ENCODE measurements at places on chromosomes 6 and 20.

DNA sequence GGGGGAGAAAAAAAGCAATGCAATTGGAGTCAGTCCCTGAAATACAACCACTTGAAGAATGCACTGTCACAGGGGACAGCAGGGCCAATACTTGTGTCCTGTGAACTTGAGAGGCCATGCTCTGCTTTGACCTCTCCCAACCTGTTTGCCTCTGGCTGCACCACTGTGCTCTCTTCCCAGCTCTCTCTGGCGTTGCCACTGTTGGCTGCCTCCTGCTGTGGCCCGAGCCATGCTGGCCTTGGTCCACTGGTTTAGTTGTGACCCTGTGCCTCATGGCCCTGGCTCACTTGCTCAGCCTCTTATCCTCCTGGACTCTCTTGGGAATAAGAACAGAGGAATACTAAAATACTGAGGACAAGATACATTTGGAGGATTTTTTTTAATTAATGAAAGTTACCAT lies 14.5 kb upstream of the FBXO30 start:
- no peak for DNase-seq

DNA sequence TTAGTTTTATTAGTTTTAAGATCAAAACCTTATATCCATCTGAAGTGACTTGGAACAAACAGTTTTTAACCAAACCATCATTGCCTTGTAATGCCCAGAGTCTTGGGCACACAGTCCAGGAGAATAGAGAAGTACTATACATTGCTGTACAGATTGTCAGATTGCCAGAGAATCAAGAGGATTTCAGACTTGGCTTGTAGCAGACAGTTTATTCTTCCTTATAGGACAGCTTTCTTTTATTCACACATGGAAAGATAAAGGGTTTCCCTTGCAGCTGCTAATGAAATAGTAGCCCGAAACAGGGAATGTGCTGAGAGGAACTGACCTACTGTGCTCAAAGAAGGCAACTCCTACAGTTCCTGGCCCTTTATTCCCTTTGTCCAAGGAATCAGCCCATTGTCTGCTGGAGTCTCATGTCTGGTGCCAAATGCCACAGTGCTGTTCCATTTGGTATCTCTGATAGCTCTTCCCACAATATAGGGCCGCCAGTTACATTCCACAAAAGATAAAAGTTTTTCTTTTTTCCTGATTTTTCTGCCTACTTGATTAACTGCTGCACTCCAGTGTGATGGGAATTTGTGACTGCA lies 30.6 kb downstream of the DCBLD1 start:
- DNase-seq, result no peak

DNA sequence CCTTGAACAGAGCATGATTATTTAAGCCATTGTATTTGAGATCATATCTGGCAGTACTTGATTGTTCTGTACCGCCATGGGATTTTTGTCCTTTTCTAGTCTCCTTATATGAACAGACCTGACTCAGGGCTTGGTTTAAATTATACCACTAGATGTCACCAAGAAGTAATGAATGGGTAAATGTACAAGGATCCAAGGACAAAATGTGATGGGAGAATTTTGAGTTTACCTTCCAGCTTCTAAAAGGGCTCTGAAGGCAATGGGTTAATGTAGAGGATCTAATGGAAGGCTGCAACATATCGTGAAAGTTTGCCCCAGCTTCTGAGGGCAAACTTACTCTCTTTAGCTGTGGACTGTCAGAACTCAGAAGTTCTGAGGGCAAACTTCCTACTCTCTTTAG lies 12.0 kb downstream of the RNF8 start:
- no peak for DNase-seq

DNA sequence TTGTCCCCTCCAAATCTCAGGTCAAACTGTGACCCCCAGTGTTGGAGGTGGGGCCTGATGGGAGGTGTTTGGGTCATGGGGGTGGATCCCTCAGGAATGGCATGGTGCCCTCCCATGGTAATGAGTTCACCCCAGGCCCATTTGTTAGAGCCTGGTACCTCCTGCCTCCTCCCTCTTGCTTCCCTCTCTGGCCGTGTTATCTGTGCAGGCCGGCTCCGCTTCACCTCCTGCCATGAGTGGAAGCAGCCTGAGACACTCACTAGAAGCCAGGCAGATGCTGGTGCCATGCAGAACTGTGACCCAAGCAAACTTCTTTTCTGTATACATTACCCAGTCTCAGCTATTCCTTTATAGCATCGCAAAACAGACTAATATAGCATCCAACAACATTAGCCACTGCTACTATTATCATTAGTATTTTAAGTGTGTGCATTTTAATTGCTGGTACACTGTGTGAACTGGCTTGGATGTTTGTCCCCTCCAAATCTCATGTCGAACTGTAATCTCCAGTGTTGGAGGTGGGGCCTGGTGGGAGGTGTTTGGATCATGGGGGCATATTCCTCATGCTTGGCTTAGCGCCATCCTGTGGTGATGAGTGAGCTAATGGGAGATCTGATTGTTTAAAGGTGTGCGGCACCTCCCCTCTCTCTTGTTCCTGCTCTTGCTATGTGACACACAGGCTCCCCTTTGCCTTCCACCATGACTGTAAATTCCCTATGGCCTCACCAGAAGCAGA lies 12.2 kb upstream of the OSER1 start:
- DNase-seq, result no peak

- no peak for DNase-seq
These were observed 30.3 kb downstream of the PPP1R16B start for GRCh38 chr20:38835792-38836191.

DNA sequence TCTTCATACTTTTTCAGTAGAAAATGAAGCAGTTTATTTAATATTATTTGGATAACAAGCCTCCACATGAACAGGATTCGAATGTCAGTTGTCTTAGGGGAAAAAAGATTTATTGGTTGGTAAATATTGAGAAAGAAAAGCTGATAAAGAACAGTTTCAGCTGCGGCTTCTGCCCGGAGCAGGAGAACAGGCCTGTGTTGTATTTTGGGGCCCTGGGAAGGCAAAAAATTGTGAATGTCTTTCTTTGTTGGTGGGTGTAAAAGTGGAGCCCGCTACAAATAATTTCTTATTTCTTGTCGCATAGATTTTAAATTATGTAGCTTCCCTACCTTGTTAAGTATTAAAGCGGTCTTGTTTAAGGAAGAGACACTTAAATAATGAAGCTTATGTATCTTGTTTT lies 90.5 kb upstream of the PAX1 start:
- DNase-seq, result no peak

- DNase-seq, result no peak
These were observed 11.6 kb downstream of the TNFAIP3 start for GRCh38 chr6:137878486-137879285.

DNA sequence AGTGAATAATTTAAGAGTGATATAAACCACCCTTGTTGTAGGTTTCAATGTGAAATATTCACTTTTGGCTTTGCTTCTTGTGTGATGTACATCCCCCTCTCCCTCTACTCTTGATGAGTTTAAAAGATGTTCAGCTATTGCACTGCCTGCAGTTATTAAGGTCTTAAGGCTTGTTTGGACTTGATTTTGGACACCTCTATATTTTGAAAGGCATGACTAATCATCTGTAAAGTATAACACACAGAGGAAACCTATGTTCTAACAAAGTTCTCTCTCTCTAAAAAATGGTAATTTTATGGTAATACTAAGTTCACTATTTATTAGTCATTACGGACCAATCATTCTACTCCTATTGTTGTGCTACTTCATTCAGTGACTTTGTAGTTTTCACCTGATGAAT lies 1719.9 kb downstream of the GRIK2 start:
- no peak for DNase-seq

- no peak for DNase-seq
These were observed 42.0 kb upstream of the OGFRL1 start for GRCh38 chr6:71246596-71246995.

GRCh38 chr6:139666284-139666683 lies 291.8 kb upstream of the CITED2 start:
- no peak for DNase-seq

DNA sequence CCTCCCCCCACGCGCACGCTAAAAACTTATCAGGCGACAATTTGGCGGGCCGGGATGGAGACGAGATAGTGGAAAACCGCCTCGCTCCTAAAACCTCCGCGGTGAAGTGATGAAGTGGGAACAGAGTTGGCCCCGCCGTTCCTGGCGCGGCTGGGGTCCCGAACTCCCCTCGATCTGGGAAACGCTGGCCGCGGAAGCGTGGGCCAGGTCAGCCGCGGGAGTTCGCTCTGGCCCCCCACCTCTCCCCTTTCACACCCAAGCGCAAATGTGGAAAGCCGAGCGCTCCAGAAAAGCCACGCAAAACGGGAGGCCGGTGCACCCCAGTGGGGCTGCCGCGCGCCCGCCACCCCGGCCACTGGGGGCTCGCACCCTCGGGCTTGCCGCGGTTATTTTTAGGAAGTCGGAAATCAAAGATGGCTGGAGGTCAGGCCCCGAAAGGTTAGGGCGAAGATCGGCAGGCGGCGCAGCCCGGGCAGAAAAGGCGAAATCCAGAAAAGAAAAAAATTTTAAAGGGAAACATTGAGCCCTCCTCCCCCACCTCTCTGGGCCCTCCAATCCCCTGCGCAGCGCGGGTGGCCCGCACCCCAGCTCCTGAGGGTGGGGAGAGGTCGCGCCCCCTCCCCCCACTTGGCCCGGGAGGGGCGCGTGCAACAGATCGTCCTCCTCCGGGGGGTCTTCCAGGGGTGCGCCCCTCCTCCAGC lies 1.0 kb downstream of the SALL4 start:
- DNase-seq, result no peak

GRCh38 chr6:166907373-166907841 lies 48.9 kb downstream of the RNASET2 start:
- no peak for DNase-seq

DNA sequence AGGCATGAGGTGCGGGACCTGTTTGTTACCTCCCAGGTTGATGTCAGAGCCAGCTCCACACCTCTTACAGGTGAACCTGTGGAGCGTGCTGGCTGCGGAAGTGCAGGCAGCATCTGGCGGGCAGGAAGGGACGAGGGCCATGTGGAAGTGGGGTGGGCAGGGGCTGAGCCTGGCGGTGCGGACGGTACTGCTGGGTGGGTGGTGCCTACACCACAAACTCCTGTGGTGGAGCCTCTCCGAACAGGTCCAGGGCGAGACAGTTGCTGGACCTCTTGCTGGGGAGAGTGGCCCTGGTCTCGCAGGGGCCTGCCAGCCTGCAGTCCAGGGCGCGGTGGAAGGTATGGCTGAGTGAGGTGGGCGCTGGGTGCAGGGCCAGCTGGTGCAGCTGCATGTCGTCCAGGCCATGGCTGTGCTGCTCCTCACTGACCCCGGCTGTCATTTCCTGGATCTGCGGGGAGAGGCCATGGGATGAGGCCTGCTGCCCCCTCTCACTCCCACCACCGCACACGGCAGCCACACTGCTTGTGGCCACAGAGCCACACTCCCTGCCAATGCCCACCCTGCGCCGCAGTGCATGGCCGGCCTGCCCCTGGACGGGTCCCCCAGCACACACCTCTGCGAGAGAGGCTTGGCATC lies 22.0 kb downstream of the FRMD1 start:
- DNase-seq, result no peak

GRCh38 chr6:105997482-105997881 lies 88.7 kb upstream of the PRDM1 start:
- DNase-seq, result no peak

DNA sequence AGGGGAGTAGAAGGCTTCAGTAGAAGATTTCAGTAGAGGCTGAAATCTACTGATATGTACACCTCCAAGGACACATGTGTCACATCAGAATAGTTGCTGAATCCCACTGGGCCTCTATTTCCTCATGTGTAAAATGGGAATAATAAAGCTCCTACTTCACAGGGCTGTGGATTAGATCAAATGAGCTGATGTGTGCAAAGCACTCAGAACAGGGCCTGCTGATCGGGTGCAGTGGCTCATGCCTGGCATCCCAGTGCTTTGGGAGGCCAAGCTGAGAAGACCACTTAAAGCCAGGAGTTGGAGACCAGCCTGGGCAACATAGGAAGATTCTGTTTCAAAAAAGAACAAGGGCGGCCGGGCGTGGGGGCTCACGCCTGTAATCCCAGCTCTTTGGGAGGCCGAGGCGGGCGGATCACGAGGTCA lies 8.1 kb upstream of the AP5S1 start:
- no peak for DNase-seq

- no peak for DNase-seq
These were observed 229.8 kb downstream of the SOD2 start for GRCh38 chr6:159463119-159463829.

GRCh38 chr20:64049060-64049877 lies at the start of gene SOX18:
Gene SOX18, minus strand, starts transcription at chr20:64049639. Its CDS starts 123 bp downstream, at chr20:64049516.
- DNase-seq, result no peak

DNA sequence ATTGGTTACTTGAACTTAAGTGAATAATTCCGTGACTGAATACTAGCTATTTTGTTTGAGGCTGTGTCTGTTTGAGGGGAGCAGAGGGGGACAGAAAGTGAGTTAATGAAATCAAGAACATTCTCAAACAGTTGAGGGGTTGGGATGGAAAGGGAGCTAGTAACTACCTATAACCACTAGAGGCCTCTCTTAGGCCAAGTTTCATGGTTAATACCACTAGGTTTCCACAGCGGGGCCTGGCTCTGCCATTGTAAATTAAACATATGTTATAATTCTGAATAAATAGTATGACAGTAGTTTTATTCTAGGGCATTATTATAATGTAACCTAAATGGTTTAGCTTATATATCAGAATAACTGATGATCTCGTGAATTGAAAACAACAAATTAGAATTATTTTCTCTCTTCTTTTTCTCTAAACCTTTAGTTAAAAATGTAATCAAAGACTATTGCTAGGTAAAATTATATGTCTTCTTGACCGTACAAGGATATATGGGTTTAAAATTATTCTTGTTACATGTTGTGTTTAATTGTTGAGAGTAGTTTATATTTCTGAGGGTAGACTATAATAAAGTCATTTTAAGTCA lies 108.1 kb downstream of the BCKDHB start:
- DNase-seq, result peak; percentile 5

Data from stimulated activated CD4-positive, alpha-beta T cell treated with anti-CD3 and anti-CD28 coated beads, Interleukin-4, amount 100 ng/mL, for 4 hours (primary cell).